Naive thymus-derived CD8-positive, alpha-beta T cell (primary cell): ENCODE measurements at places on chromosomes 1 and 21. TPM values are rescaled to one million over a fixed set of nuclear protein-coding genes. Genes with fewer than 3 reads are reported as not detected.

- H3K36me3 ChIP-seq = no peaks in the 10 kb centered on the region
- peak; percentile 61 for DNase-seq
- peak overlapping the region; percentile 67 for H3K27ac ChIP-seq
Observed at GRCh38 chr1:53327182-53327913, 522 bp downstream of the LRP8 start.

The PDE4DIP gene
- 54.9 TPM for total RNA-seq

- DNase-seq = peak; percentile 49
- peak within 1 kb of the TSS; percentile 97 for H3K27ac ChIP-seq
- H3K4me1 ChIP-seq = peaks cover 40% of the 10 kb centered on the region
- peak within 1 kb of the TSS; percentile 94 for H3K4me3 ChIP-seq
- no peaks in the 10 kb centered on the region for H3K27me3 ChIP-seq
Observed at GRCh38 chr1:117367046-117368025, at the start of gene MAN1A2. MAN1A2 (plus strand) TSS chr1:117367449; CDS start chr1:117368184, 735 bp downstream.

DNA sequence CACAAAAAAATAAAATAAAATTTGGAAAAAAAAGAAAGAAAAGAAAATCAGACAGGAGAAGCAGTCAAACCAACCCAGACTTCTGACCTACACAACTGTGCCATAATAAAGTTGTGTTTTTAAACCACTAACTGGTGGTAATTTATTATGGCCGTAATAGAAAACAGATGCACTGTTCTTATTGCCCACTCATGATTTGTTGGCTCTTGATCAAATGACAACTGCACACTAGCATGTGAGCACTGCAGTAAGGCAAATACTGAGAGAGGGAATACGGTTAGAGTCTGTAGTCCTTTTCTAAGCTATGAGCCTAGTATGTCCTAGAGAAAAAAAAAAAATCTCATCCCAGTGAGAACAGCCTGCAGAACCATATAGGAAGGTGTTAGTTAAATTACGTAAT is 61.2 kb upstream of the TNR start:
- no peaks in the 10 kb centered on the region for H3K36me3 ChIP-seq
- H3K27ac ChIP-seq = no peak overlapping the region
- no peaks in the 10 kb centered on the region for H3K4me1 ChIP-seq
- DNase-seq = no peak
- no peak overlapping the region for H3K4me3 ChIP-seq

DNA sequence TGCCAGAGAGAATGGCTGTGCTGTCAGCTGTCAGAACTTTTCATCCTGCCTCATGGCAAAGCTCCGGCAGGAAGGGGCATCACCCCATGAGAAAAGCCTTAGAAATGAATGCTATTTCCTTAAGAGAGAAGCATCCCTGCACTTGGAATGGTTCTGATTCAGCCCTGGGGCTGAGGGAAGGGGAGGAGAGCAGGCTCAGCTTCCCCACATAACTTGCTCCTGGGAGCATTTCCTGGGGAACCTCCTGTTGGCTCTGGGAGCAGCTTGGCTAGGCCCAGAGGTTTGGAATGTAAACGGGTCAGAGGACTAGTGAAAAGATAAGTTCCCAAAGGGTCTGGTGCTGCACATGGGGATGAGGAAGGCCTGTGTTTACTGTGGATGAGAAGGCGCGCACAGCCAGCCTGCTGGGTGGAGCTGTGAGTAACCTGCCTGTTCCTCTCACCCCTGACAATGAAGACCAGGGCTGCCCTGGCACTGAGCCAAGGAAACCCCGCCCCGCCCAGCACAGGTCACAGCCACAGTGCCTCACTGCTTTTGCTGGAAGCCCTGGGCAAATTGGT is 5.0 kb downstream of the PRELP start:
- no peaks in the 10 kb centered on the region for H3K36me3 ChIP-seq
- DNase-seq = peak; percentile 12
- no peak overlapping the region for H3K27ac ChIP-seq

The GALNT2 gene
- total RNA-seq = 20.6 TPM

DNA sequence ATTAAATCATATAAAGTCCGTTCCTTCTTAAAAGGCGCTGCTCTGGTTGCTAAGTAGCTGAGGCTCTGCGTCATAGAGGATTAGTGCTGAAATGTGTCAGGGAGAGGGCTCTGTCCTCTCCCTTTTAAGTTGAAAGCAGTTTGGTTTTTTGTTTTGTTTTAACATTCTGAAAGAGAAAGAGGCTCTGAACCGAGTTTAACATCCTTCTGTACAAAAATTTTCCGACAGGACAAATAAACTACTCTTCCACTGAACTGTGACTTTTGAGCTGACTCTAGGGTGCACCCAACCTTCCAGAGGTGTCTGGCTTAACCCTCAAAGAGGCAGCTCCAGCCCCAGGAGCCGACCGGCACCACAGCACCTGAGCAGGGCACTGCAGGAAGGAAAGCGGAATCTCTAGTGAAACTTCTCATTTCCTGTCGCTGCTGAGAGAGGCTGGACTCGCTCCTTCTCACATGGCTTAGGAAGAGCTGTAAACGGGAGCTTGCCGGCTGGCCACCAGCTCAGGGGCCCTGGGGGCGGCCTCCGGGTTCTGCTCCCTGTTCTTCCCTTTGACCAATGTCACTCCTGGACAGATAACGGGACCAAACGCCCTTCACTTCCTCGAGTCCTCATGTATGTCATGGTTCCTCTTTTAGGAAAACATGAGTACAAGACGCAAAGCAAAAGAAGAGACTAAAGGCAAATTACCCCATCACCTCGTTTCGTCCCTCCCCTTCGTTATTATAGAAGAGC is 1.2 kb downstream of the VAV3 start:
- no peaks in the 10 kb centered on the region for H3K27me3 ChIP-seq
- DNase-seq = peak; percentile 68
- H3K27ac ChIP-seq = peak overlapping the region; percentile 92
- H3K4me3 ChIP-seq = peak overlapping the region; percentile 96
